ENCODE measurements at places on chromosomes 5 and 9.

DNA sequence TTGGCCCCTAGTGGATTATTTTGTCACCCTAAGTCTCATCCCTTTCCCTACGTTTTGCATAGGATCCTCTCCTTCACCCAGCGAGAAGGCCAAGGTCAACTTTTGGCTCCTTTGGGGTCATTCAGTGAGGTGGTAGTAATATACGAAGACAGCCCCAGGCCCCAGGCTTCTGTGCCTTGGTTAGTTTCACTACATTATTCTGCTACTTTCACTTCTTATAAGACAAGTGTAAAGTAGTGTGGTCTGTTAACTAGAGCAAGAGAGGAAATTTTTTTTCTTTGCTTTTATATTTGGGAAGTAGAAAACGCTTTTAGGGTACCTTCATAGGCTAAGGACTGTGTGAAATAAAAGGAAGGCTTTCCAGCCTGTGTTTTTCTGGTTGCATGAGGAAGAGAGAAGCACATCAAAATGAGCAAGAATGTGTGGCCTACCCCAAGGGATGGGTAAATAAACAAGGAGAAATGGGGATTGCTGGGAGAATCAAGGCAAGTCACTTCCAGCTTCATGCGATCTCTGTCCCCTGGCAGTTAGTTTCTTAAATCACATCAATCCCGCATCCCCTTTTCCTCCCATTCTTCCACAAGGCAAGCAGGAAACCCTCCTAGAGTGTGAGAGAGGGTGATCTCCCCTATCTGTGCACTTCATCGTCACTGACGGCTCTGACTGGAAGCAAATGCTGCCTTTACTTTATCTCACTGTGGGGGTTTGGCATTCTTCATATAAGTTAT is 677.0 kb upstream of the WWC1 start:
- no peak for DNase-seq

DNA sequence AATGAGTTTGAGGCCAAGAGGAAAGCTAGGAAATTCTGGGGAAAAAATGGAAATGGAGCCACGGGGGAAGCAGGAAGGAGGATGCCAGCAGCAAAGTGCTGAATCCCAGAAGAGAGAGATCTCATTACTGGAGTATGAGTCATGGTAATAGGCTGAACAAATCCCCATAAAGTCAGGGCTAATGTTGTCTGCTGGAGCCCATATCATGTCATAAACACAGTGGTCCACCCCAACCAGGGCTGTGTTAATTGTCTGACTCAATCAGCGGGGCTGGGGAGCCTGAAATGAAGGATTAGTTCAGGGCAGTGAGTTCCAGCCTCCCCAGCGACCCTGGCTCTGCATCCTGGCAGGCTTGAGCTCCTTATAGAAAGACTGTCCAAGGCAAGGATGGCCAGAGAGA is 68.8 kb downstream of the TLR4 start:
- DNase-seq = peak; percentile 65

GRCh38 chr5:116479776-116480675 is 94.6 kb downstream of the SEMA6A start:
- no peak for DNase-seq

GRCh38 chr5:110092955-110093785 is 403.4 kb downstream of the MAN2A1 start:
- peak; percentile 30 for DNase-seq

GRCh38 chr5:149636191-149636860 is 55.0 kb downstream of the ARHGEF37 start:
- DNase-seq = no peak

- no peak for DNase-seq
Observed at GRCh38 chr5:77168161-77168878, 42.2 kb upstream of the PDE8B start.

- DNase-seq = peak; percentile 98
Observed at GRCh38 chr9:72557549-72557948, 36.1 kb downstream of the TMC1 start.

All from fibroblast of mammary gland (primary cell).